Urothelium cell line (cell line): ENCODE measurements at places on chromosomes 13 and 19.

GRCh38 chr13:111177081-111177711 is 62.1 kb downstream of the ARHGEF7 start:
- DNase-seq: no peak

- no peak for DNase-seq
Observed at GRCh38 chr19:40614622-40615411, 13.6 kb downstream of the LTBP4 start.

GRCh38 chr19:43628646-43629326 is 9.4 kb upstream of the ZNF428 start:
- no peak for DNase-seq

DNA sequence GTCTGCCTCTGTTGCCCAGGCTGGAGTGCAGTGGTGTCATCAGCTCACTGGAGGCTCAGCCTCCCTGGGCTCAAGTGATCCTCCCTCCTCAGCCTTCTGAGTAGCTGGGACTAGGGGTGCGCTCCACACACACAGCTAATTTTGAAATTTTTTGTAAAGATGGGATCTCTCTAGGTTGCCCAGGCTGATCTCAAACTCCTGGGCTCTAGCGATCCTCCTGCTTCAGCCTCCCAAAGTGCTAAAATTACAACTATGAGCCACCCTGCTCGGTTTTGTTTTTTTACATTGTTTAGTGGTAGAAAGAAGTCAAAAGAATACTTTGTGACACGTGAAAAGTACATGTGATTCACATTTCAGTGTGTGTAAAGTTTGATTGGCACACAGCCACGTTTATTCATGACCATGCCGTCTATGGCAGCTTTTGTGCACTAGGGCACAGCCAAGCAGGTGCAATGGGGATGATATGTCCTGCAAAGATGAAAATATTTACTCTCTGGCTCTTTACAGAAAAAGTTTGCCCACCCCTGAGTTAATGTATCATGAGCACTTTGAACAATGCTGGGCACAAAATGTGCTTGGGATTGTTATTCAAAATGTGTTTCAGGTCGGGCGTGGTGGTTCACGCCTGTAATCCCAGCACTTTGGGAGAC is 16.2 kb upstream of the NFIC start:
- no peak for DNase-seq

DNA sequence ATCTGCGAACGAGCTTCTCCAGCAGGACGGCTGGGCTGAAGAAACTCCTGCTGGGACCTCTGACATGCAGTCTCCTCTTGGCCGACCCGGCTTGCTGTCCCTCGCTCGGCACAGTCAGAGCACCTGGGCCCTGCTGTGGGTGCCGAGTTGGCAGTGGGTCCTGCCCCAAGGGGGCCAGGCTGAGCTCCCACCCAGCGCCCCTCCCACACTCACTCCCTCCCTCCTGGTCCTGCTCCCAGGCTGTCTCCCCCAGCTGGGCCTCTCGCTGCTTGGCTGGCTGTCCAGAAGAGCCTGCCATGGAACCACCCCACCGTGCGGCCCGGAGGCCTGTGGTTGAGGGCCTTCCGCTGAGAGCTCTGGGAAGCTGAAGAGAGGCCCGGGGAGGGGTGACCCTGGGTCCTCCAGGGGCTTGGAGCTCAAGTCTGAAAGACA is 6.0 kb downstream of the AKT2 start:
- no peak for DNase-seq
